ENCODE measurements at places on chromosomes 16 and 17.
A peak's percentile ranks its signal among the peaks of the same experiment; 100 is the strongest.

GRCh38 chr16:71912534-71913275, 17.4 kb downstream of the IST1 start:
- ATAC-seq: no peak

DNA sequence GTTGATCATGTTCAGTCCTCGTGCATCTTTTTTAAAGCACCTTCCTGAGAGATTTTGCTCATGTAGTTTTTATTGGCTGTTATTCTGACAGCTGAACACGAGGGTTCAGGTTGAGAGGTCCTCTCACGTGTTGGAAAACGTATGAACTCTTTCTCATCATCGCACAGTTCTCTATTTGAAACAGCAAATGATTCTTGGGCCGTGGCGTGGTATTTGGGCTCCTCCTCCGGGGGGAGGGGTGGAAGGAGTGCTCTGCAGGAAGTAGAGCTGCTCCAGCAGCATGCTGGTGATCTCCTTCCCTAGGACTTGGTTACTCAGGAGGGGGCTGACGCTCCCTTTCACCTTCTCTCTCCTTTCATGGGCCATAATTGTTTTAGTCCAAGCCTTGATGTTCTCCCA, 70.4 kb downstream of the KSR1 start:
- ATAC-seq: peak; percentile 87

DNA sequence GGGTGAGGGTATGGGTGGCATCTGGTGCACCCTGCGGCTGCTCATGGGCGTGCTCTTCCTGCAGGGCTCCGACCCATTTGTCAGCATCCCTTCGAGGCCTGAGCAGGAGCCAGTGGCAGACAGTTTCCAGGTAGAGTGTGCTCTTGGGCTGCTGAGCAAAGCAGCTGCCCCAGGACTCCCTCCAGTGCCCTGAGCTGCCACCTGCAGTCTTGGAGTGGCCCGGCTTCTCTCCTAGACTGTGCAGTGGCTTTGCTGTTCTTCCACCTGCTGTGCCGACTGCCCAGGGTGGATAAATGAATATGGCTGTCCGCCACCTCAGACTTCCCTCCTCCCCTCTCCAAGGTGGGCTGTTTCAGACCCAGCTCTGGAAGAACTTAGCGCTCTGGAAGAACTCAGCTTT, 10.8 kb upstream of the JPT2 start:
- no peak for ATAC-seq

- peak; percentile 75 for ATAC-seq
These were observed 43.2 kb downstream of the TSC2 start for GRCh38 chr16:2090777-2091546.

- ATAC-seq: no peak
These were observed 7.5 kb downstream of the C1QTNF8 start for GRCh38 chr16:1088295-1089170.

DNA sequence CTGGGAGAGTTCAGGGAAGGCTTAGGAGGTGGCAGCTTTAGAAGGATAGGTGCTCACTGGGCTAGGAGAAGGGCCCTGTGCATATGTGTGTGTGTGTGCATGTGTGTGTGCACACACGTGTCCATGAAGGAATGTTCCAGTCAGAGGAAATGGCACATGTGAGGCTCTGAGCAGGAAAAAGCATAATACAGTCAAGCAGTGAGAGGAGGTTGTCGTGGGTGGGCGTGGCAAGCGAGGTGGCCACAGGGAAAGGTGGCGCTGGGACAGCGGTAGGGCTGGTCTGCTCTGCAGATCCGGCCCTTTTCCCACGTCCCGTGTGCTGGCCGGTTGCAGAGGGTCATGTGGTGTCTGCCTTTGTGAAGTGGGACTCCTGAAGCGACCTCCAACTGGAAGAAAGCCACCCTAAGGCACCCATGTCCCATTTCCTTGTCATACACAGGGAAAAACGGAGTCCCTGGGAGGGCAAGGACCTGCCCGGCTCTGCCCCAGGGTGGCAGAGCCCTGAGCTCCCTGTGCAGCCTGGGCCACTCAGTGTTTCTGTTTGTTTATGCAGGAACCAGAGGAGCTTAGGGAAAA, 40.1 kb downstream of the NT5M start:
- no peak for ATAC-seq

DNA sequence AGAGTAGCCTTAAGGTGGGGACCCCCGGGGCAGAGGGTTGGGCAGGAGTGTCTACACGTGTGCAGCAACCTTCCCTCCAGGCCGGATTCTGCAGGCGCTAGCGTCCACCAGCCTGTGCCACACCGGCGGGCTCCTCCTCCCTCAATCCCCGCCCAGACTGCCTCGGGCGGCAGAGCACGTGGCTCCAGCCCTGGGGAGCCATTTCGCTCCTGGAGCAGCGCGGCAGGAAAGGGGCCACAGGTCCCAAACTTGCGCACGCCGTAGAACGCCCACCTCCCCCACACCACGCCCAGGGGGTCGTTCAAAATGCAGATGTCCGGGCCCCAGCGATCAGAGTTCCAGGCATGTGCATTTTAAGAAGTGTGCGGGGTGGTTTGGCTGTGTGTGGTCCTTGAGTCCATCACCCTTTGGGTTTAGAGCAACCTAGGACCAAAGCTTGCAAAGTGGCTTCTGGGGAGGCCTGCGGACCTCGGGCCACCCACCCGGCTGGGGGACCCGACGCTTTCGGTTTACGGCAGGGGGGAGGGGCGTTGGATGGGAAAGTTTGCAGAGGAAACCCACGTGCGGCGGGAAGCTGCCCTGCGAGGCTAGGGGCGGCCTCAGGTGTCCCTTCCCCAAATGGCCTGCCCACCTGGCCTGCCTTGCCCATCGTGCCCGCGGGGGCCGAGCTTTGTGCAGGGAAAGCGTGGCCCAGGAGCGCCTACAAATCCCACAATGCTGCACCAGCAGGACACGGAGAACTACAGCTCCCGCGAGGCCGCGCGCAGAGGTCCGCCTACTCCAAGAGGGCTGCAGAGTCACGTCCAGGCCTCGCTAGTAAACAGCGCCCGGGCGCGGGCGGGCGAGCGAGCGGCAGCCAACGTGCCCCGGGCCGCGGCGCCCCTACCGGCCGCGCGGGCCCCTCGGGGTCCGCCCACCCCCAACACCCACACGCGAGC, 1.4 kb downstream of the TFAP4 start:
- ATAC-seq: peak; percentile 89

- ATAC-seq: no peak
These were observed 257.5 kb downstream of the ENGASE start for GRCh38 chr17:79332011-79332554.

DNA sequence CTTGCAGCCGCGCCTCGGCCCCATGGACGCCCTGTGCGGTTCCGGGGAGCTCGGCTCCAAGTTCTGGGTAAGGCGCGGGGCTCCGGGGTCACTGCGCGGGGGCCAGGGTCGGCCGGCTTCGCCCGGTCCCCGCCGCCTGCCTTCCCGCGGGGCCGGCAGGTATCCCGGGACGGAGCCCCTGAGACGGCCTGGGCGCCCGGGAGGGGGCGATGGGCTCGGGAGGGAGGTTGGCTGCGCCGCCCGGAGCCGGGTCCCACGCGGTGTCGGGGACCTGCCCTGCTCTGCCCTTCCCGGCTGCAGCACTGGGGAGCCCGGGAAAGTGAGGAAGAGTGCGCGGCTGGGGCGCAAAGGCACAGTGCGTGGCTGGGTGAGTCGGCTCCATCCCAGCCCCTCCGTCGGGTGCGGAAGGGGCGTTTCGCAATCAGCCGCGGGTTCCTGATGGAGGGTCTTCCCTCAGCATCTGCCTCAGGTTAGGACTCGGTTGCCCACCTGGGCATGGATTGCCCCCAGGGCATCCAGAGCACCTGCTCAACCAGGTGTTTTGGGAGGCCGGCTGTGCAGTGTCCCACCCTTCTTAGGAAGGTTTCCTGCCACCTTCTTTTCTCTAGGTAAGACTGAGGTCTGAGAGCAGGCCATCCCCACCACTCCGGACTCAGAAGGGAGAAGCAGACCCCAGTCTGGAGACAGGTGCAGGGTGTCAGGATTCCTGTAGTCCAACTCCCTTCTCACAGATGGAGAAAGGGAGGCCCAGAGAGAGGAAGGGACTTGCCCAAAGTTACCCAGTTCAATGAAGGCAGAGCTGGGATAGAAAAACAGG, 442 bp downstream of the ABCC3 start:
- no peak for ATAC-seq

DNA sequence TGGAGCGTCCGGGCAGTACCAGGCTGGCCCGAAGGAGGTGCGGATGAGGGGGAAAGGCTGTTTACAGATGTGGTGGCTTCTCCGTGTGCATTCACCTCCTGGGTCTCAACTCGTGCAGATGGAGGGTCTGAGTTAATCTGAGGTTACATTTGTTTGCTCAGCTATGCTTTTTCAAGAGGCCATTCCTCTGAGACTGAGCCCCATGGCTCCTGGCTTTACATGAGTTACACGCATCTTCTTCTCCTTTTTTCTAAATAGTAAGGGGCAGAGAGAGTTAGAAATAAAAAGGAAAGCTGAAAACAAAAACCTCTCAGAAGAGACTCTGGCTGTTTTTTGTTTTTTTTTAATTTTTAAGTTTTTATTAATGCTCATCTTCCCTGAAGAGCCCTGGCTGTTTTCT, 29.0 kb downstream of the IRF8 start:
- no peak for ATAC-seq

Measured in stimulated activated memory B cell treated with anti-CD40 and anti-IgM and Interleukin-4, amounts not matched to agents 10 μg/mL and 1 μg/mL and 100 μg/mL, for 72 hours (primary cell).